ENCODE measurements at places on chromosomes 3 and 15.

DNA sequence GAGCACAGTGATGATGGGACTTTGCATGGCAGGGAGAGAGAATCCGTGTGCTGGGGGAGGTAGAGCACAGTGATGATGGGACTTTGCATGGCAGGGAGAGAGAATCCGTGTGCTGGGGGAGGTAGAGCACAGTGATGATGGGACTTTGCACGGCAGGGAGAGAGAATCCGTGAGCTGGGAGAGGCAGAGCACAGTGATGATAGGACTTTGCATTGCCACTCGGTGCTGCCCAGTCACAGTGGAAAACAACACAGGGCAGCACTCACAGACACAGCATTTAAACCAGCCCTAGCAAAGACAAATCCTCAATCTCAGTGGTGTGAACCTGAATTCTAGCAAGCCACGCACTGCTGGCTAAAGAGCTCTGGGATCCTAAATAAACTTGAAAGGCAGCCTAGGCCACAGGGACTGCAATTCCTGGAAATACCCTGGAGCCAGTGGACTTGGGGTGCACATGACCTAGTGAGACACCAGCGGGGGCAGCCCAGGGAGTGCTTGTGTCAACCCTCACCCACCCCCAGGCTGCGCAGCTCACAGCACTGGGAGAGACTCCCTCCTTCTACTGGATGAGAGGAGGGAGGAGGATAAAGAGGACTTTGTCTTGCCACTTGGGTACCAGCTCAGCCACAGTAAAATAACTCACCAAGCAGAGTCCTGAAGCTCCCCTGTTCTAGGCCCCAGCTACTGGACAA lies 23.4 kb upstream of the TNK2 start:
- DNase-seq, result no peak

GRCh38 chr15:88705769-88706165 lies 67.0 kb downstream of the ISG20 start:
- no peak for DNase-seq

- DNase-seq, result no peak
These were observed 198.6 kb upstream of the PLSCR5 start for GRCh38 chr3:146803745-146804144.

DNA sequence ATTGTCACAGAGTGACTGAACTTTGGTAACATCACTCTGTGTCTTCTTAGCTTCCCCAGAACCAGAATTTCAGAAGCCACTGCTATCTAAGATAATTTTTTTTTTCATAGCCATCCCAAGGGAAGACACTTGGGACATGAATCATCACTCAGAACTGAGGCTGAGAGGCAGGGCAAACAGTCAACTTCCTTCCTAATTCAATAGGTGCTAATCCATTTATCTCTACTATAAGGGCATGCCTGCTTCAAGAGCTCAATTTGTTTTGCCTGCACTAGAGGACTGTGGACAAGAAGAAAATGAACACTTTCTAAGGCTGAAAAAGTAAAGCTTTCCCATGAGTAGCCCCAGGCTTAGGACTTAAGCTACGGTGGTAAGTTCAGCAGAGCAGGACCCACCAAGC lies 56.7 kb upstream of the MYRIP start:
- DNase-seq, result no peak

- no peak for DNase-seq
These were observed 345.2 kb downstream of the VPS13C start for GRCh38 chr15:61715082-61715481.

- DNase-seq, result no peak
These were observed 265.0 kb upstream of the AZI2 start for GRCh38 chr3:28613511-28614106.

DNA sequence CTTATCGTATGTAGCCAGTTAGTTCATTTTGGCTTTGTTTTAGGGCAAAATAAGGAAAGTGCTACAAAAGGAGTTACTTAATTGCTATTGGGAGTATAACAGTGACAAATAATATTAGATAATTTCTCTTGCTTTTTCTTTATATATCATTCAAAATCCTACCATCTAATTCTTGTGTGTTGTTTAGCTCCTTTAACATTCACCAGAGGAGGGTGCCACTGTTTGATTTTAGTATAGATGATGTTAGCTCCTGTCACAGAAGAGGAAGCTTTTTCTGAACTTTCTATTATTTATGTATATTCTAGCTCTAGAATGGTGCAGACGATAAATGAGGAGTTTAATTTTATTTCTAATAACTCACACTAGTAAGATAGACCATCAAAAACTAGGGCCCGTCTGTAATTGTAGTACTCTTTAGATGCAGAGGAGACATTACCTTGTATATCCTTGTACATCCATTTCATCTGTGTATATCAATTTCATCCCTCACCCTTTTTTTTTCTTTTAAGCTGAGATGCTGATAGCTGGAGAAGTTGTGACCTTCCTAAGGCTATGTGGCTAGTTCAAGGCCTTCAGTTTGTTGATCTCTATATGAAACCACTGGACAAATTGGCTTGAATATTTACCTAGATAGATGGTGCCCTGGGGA lies 3.0 kb downstream of the PPM1L start:
- DNase-seq, result no peak

- no peak for DNase-seq
These were observed 8.3 kb upstream of the PLCH1 start for GRCh38 chr3:155753038-155753639.

- no peak for DNase-seq
These were observed 1.2 kb downstream of the CHMP2B start for GRCh38 chr3:87228316-87228715.

- DNase-seq, result no peak
These were observed 38.3 kb downstream of the WHAMM start for GRCh38 chr15:82847703-82848102.

DNA sequence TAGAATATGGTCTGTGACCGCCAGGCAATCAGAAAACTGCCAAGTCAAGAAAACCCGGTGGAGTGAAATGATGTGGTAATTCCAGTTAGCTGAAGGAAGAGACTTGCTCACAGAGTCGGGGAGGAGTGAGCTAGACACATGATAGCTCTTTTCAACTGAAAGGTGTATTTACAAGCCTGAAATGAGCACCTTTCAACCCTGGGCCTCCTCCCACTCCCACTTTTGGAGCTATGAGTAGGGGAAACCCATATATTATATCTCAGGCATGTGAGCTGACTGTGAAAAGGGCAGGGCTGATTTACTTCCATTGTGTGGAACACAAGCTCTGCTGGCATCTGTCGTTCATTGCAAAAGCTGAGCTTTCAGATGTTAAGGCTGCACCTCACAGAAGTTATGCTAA lies 960.2 kb downstream of the TUSC7 start:
- no peak for DNase-seq

DNA sequence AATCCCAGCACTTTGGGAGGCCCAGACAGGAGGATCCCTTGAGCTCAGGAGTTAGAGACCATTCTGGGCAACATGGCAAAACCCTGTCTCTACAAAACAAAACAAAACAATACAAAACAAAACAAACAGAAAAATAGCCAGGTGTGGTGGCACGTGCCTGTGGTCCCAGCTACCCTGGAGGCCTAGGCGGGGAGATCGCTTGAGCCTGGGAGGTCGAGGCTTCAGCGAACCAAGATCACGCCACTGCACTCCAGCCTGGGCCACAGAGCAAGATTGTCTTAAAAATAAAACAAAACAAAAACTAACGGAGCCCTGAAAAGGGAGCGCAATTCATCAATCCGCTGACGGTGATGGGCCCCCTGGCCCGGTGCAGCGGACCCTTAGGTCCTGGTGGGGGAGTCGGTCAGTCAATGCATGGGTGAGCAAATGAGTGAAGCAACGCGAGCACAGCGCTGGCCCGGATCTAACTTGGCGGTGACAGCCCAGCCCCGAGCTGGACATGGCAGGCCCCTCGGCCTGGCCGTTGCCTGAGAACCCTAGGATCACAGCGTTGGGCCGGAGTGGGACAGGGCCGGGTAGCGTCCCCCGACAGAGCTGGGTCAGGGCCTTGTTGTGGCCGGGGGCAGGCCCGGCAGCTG lies 52.4 kb upstream of the BLM start:
- DNase-seq, result no peak

DNA sequence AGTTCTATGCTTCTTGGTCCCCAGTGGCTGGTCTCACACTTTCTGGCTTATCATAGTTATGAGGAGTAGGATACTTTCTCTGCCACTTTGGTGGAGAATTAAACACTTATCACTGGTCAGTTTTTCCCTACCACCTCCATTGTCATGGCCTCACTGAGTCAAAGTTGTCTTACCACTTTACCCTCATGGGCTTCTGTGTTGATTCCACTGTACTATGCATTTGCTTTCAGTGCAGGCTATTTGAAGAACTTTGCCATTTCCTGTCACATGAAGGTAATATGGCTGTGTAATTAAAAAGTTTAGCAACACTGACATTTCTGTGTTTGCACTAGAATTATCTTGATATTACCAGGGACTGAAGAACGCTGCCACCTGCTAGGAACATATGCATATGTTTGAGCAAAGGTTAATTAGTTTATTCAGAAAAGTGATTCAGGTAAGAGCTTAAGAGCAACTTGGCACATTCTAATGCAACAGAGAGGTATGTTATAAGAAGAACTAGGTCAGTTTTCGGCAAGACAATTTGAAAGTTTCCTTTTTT lies 377.3 kb downstream of the PDCD6IP start:
- DNase-seq, result no peak

DNA sequence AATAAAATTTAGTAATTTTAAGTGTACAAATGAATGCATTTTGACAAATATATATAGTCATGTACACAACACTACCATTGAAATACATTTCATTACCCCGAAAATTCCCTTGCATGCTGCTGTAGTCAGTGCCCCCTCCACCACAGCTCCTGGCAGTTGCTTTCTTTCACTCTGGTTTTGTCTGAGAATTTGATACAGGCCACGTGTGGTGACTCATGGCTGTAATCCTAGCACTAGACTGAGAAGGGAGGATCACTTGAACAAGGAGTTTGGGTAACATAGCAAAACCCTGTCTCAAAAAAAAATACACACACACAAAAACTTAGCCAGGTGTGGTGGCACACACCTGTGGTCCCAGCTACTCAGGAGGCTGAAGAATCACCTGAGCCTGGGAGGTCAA lies 65.4 kb downstream of the TFRC start:
- DNase-seq, result no peak

GRCh38 chr3:160184655-160185054 lies 40.6 kb upstream of the C3orf80 start:
- DNase-seq, result no peak

DNA sequence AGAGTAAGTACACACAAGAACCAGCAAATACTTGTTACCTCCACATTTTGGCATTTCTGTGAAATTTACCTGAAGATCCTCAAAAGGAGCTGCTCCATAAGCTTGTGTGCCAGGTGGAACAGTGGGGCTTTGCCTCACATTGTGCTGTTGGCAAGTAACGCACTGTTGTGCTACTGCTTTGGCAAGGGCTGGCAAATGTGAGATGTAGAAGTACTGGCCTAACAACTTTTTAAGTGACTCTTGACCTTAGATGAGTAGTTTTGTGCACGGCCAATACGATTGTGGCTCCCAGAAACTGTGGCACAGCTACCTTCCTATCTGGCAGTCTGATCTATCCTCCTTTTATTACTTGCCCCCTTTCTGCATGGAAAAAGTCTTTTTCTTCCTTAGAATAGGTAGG lies 337.0 kb downstream of the KCNH8 start:
- no peak for DNase-seq

DNA sequence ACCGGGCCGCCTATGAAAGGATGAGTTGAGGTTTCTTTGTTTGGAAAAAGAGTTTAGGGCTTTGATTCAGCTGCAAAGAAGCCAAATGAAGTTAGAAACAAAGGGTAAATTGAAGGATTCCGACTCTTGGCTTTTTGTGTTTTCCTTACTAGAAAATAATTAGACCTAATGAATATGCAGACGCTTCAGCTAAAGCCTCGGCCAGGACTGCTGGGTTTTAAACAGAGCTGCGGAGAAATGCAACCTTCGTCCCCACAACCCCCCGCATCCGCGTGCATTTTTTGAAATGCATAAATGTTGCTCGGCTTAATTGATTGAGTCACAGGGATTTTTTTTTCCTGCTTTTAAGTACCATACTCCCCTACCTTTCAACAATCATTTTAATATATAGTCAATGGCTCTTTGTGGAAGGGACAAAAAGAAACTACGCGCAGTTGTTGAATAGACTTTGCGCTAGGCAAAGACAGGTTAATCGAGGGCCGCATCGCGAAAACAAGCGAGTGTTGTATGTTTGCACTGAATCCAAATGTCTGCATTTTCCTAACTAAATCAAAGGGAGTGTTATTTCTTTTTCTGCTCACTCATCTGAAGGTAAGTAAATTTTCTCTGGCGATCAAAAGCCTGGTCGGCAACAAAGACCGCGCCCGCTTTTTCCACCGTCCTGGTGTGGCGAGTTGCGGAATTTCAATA lies 1.3 kb upstream of the ZIC4 start:
- no peak for DNase-seq

GRCh38 chr15:44542596-44542995 lies 5.6 kb downstream of the EIF3J start:
- no peak for DNase-seq

DNA sequence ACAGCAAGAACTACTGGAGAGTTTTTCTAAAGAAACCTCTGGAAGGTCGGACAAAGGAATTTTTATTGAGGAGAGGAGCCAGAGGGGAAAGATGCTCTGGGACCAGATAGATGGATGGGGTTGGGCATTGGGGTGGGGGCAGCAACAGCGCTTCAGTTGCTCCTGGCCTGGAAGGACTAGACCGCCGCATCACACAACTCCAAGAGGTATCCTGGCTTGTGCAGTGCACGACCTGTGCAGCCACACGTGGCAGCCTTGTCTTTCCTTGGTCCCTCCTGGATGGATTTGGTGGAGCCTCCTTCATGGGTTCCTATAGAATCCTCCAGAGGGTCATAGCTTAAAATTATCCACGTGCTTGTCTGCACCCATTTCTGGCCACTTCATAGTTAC lies 23.0 kb downstream of the MAGEF1 start:
- DNase-seq, result no peak

DNA sequence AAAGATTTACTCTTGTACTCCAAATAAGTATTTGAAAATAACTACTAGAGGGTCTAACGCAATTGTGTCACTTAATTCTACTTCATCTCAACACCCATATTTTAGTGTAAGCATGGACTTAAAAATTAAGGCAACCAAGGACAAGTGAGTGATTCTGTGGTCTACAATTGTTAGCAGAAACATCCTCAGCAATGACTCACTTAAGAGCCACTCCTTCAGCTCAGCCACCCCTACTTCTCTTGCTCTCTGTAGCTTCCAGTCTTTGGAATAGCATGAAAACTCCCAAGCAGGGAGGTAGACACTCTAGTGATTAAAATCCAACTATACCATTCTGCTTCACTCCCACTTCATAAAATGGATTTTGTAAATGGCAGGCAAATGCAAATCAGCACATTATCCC lies 116.0 kb upstream of the LRRN1 start:
- no peak for DNase-seq

Data from activated CD4-positive, alpha-beta memory T cell treated with anti-CD3 and anti-CD28 coated beads, Interleukin-2, amount 10 ng/mL, durations not matched to agents 7 days and 5 days (primary cell).